ENCODE measurements at places on chromosomes 1 and 21. TPM values are rescaled to one million over a fixed set of nuclear protein-coding genes. Genes with fewer than 3 reads are reported as not detected.

- DNase-seq: no peak
Observed at GRCh38 chr21:37644636-37645035, 271.6 kb downstream of the KCNJ6 start.

GRCh38 chr1:66350001-66350547, 183.9 kb upstream of the SGIP1 start:
- no peak for DNase-seq

DNA sequence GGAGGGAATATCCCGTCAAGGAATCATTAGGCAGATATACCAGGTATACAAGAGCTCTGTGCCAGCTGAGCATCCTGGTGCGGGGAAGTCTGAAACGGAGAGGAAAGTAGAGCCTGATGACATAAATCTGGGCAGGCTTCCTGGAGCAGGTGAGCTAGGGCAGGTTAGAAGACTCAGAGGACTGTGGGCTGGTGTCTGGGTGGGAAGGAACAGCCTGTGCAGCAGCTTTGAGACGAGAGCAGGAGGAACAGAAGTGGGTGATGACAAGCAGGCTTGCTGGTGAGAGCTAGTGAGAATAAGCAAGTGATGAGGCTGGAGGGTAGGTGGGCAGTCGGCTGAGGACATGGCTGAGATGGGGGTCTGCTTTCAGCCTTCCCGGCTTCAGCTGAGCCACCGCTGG, 6.7 kb downstream of the CELSR2 start:
- DNase-seq: no peak

- no peak for DNase-seq
Observed at GRCh38 chr1:21935891-21936365, 1.2 kb downstream of the HSPG2 start.

GRCh38 chr1:68043443-68044090, 6.9 kb downstream of the DIRAS3 start:
- peak; percentile 61 for DNase-seq

- no peak for DNase-seq
Observed at GRCh38 chr1:38746941-38747600, 112.5 kb downstream of the RRAGC start.

DNA sequence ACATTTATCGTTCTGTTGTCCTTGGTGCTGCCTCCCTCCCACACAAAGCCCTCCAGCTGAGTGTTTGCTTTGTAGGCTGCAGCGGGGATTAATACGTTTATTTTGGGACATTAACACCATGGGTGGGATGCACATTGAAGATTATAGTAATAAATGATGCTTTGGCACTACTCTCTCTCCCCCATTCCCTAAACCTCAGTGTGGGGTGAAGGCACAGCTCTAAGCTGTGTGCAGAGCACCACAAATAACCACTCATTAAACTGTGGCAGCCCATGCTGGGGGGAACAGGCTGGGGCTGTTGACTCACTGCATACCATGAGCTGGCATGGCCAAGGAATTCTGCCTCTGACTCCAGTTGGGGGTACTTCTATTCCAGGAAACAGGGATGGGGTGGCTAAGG, 7.7 kb downstream of the PCP4L1 start:
- no peak for DNase-seq

The CFHR4 gene
- not detected for total RNA-seq

All from upper lobe of left lung (tissue), 6 donors.